ENCODE measurements at places on chromosomes 12 and 14.

GRCh38 chr14:52121441-52121840 is 52.6 kb upstream of the NID2 start:
- DNase-seq, result no peak

DNA sequence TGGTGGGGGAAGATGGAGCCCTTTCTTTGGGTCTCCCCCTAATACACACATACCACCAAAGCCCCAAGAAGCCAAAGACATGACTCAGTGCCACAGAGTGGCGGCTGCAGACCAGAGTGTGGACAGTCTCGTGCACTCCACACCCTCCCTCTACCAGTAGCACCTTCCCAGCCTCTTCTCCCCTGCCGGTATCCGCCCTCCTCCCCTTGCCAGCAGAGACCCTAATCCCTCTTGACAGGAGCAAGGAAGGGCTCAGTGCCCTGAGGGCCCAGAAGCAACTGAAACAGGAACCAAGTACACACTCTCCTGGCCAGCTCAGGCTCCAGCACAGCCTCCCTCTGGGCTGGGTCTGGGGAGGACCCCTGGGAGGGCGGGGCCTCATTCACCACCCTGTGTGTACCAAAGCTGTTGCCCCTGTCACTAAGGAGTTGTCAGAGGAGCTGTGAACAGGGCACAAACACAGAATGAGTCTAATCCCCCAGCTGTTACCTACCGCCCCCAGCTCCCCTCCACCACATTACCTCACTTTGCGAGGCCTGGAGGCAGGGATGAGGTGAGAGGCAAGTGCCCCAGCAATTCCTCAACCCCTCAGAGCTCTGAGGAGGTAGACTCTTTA is 8.2 kb downstream of the SPRYD3 start:
- no peak for DNase-seq

GRCh38 chr12:88266806-88267360 is 124.8 kb downstream of the TMTC3 start:
- DNase-seq, result no peak

- no peak for DNase-seq
Observed at GRCh38 chr14:60642270-60643140, 6.8 kb downstream of the SIX1 start.

GRCh38 chr12:115500872-115501271 is 776.6 kb downstream of the MED13L start:
- no peak for DNase-seq

GRCh38 chr12:132190012-132190755 is 45.9 kb downstream of the NOC4L start:
- DNase-seq, result no peak

DNA sequence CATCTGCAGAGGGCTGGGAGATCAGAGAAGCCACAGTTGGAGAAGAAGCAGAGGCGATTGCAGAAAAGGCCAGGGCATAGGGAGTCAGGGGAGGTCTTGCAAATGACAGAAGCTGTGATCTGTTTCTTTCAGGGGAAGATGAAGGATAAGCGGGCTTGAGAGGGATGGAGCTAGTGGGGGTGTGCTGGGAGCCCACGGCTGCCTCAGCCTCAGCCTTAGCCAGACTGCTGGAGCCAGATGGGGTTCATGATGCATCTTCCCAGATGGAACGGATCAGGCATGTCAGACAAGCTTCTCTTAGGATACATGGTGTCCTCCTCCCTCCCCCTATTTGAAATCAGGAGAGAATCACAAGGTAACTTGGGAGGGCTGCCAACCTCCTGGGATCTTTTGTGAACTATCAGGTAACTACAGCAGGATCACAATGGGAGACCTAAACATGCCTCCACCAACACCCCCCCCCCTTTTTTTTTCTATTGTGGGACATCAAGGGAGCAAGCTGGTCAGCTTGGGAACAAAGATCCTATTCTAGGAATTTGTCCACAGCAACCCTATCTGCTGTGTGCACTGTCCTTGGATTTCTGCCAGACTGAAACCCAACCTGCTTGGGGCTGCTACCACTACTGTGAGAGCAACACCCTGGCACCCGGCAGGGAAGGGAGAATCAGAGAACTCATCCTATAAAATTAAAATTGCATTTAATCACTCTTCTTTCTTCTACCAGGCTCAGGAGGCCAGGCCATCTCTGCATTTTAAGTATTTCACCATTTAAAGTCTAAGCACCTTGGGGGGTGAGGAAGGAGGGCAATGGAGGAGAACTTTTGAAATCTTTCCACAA is 10.7 kb upstream of the ATP2A2 start:
- DNase-seq, result no peak

All from AG04449 (cell line).